ENCODE measurements at places on chromosomes 2 and 18.

GRCh38 chr2:54895730-54896129 lies 154.5 kb downstream of the RTN4 start:
- no peak overlapping the region for H3K27ac ChIP-seq
- DNase-seq: no peak
- H3K27me3 ChIP-seq: no peaks in the 10 kb centered on the region
- H3K4me3 ChIP-seq: no peak overlapping the region
- H3K4me1 ChIP-seq: no peaks in the 10 kb centered on the region

- no peak overlapping the region for H3K4me3 ChIP-seq
- DNase-seq: no peak
- no peak overlapping the region for H3K27ac ChIP-seq
- no peaks in the 10 kb centered on the region for H3K27me3 ChIP-seq
- H3K4me1 ChIP-seq: no peaks in the 10 kb centered on the region
- H3K36me3 ChIP-seq: no peaks in the 10 kb centered on the region
Observed at GRCh38 chr2:179071810-179072355, 21.9 kb upstream of the CCDC141 start.

DNA sequence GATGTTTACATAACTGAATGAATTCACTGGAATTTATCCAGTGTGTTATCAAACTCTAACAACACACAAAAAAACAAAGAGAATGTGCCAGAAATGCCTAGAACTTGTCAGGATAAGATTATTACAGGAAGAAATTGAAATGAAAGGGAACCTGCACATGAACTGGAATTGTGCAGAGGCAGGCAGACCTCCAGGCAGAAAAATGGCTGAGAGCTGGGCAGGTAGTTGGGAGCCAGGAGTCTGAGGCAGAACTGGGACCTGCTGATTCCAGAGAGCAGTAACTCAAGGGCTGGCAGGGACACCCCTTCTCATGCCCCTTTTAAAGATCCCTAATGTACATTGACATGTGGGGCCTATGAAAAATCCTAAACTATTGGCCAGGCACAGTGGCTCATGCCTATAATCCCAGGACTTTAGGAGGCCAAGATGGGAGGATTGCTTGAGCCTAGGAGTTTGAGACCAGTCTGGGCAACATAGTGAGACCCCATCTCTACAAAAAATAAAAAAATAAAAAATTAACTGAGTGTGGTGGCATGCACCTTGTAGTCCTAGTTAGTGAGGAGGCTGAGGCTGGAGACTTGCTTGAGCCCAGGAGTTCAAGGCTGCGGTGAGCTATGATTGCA lies 674 bp upstream of the SP110 start:
- H3K27ac ChIP-seq: peak overlapping the region; percentile 59
- peaks cover 10% of the 10 kb centered on the region for H3K36me3 ChIP-seq
- peaks cover 56% of the 10 kb centered on the region for H3K4me1 ChIP-seq
- no peaks in the 10 kb centered on the region for H3K27me3 ChIP-seq

GRCh38 chr2:191666732-191667131 lies 11.2 kb upstream of the NABP1 start:
- H3K27ac ChIP-seq: no peak overlapping the region
- H3K4me1 ChIP-seq: peaks cover 7% of the 10 kb centered on the region
- no peaks in the 10 kb centered on the region for H3K27me3 ChIP-seq
- no peak for DNase-seq
- no peaks in the 10 kb centered on the region for H3K36me3 ChIP-seq
- H3K4me3 ChIP-seq: no peak overlapping the region

- H3K27me3 ChIP-seq: no peaks in the 10 kb centered on the region
- no peaks in the 10 kb centered on the region for H3K36me3 ChIP-seq
- DNase-seq: no peak
- H3K4me3 ChIP-seq: no peak overlapping the region
Observed at GRCh38 chr2:17858064-17858463, 20.4 kb upstream of the KCNS3 start.

DNA sequence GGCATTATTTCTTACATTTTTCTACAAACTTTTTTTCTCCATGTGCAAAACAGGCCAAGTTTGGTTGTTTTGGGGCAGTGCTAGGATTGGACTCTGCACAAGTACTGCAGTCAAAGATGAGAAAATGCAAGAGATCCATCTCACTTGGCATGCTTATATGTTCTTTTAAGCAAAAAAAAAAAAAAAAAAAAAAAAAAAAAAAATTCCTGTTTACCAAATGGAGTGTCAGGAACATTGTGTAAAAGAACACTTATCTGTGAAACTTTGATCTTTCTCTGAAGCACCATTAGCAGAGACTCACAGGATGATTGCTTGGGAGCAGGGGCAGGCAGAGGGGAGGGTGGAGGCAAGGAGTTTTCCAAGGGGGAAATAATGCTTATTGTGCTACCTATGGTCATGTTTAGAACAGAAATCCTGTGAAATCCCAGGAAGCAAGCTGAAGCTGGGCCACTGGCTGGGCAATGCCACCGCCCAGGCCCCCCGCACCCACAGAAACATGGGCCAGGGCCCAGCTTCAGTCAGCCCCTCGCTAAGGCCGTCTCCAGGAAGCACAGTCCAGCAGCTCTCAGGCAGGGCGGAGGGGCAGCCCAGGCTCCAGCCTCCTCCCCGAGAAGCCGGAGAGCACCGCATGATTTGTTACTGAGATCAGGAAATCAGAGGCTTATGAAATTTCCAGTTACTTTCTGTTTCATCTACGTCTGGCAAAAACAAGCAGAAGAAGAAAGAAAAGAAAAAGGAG lies 229.4 kb downstream of the ZNF516 start:
- H3K36me3 ChIP-seq: no peaks in the 10 kb centered on the region
- H3K27me3 ChIP-seq: 0 out of 2 replicates have a peak, but pooled peaks cover 3% of the 10 kb centered on the region
- no peaks in the 10 kb centered on the region for H3K4me1 ChIP-seq
- DNase-seq: no peak
- no peak overlapping the region for H3K27ac ChIP-seq

- no peaks in the 10 kb centered on the region for H3K4me1 ChIP-seq
- H3K27me3 ChIP-seq: no peaks in the 10 kb centered on the region
- H3K4me3 ChIP-seq: no peak overlapping the region
- no peaks in the 10 kb centered on the region for H3K36me3 ChIP-seq
Observed at GRCh38 chr2:235218486-235218907, 266.7 kb downstream of the SH3BP4 start.

DNA sequence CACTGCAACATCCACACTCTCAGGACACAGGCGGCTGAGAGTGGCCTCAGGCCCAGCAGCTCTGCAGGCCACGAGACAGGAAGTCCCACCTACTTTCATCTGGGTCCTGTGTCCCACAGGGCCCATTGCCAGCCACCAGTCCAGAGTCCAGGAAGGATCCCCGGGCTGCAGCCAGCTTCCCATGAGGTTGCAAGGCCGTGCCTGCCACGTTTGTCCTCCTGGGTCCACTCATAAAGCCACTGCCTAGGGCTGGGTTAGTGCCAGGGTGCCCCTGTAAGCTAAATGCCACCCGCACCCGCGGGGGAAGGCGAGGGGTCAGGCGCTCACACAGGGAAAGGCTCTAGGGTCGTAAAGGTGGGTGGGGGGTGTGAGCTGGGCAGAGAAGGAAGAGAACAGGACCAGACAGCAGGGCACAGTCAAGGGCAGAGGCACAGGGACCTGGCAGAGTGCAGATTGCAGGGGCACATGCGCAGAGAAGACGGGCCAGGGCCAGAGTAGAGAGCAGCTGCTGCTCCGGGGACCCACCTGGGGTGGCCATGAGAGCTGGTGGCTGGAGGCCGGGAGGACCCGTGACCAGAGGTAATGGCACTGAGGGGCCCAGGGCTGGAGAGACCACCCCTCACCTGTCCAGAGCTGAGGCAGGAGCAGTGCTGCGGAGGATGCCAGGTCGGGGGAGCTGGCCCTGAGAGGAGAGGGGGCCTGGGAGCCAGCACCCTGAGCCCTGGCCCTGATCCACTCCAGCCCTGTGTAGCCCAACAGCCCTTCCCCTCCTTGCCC lies 8.0 kb downstream of the AGXT start:
- no peak overlapping the region for H3K4me3 ChIP-seq
- no peak overlapping the region for H3K27ac ChIP-seq
- H3K36me3 ChIP-seq: no peaks in the 10 kb centered on the region
- H3K27me3 ChIP-seq: no peaks in the 10 kb centered on the region
- H3K4me1 ChIP-seq: peaks cover 3% of the 10 kb centered on the region

GRCh38 chr18:48875942-48876511 lies 74.7 kb downstream of the SMAD7 start:
- DNase-seq: no peak
- H3K27me3 ChIP-seq: no peaks in the 10 kb centered on the region
- no peak overlapping the region for H3K27ac ChIP-seq
- no peaks in the 10 kb centered on the region for H3K4me1 ChIP-seq

DNA sequence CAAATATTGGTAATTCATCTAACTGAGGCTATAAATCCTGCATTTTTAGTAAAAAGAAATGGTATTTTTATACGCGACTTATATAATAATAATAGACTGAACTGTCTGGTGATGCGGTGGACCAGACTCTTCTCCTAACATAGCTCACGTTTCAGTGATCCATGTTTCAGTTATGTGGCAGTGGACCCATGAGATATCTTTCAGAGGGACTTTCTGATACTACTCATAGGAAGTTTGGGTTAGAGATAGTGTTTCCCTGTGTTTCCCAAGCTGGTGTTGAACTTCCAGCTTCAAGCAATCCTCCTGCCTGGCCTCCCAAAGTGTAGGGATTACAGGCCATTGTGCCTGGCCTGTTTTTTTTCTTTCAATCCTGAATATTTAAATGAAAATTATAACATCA lies 59.2 kb downstream of the KCTD1 start:
- no peak for DNase-seq
- no peak overlapping the region for H3K4me3 ChIP-seq
- H3K27ac ChIP-seq: no peak overlapping the region
- H3K36me3 ChIP-seq: no peaks in the 10 kb centered on the region
- H3K27me3 ChIP-seq: no peaks in the 10 kb centered on the region

DNA sequence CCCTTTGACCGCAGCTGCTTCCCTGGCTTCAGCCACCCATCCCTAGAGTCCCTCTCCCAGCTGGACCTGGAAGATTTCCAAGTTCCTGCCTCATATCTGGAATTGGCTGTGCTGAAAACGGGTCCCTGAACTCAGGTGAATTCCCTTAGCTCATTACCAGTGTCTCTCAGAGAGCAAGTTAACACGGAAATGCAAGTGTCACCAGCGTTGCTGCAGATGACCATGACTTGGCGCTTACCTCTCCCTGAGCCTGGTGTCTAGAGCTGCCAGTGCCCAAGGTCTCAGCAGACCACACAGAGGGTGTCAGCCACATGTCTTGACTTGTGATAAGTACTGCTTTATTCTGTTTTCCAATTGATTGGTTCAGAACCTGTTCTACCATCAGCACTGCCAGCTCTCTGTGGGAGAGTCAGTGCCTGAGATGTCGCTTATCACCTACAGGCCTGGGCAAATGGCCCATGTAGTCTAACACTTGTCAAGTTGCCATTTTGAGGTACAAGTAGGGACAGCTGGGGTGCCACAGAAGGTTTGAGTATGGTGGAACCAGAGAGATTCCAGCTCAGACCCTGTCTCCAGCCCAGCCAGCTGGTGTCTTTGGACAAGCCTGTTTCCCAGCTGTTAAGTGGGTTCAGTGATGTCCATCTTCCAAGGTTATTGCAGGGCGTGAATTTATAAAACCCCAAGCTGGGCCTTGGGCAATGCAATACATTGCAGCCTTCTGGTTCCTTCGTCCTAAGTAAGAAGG lies 48.7 kb downstream of the LYPD1 start:
- H3K36me3 ChIP-seq: no peaks in the 10 kb centered on the region
- DNase-seq: no peak
- no peaks in the 10 kb centered on the region for H3K27me3 ChIP-seq
- no peaks in the 10 kb centered on the region for H3K4me1 ChIP-seq
- no peak overlapping the region for H3K27ac ChIP-seq

DNA sequence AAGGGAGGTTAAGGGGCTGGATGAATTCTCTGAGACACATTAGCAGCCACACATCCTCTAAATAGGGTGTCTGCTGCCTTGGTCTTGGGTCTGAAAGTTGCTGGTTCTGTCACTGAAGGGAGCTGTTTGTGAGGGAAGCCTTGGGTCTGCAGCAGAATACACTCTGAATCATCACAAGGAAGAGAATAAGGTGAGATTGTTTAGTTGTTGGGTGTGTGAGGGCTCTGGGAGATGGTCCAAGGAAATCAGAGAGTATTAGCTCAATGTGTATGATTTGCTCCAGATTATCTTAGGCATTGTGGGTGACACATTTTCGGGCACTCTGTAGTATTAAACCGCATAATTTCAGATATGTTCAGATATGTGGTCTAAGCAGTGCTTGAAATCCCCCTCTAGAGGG lies 548.5 kb downstream of the SLC4A3 start:
- H3K27me3 ChIP-seq: no peaks in the 10 kb centered on the region
- H3K36me3 ChIP-seq: no peaks in the 10 kb centered on the region
- DNase-seq: no peak
- H3K4me1 ChIP-seq: no peaks in the 10 kb centered on the region

- H3K4me1 ChIP-seq: peaks cover 53% of the 10 kb centered on the region
- H3K27me3 ChIP-seq: no peaks in the 10 kb centered on the region
- 0 out of 2 replicates have a peak overlapping the region, but pooled peaks have one; percentile 56 for H3K27ac ChIP-seq
- no peak for DNase-seq
- H3K36me3 ChIP-seq: no peaks in the 10 kb centered on the region
Observed at GRCh38 chr2:45892757-45893156, 241.3 kb downstream of the PRKCE start.

GRCh38 chr2:217371781-217372213 lies 511.9 kb upstream of the TNP1 start:
- H3K27me3 ChIP-seq: no peaks in the 10 kb centered on the region
- H3K4me1 ChIP-seq: no peaks in the 10 kb centered on the region
- H3K27ac ChIP-seq: no peak overlapping the region
- H3K4me3 ChIP-seq: no peak overlapping the region
- H3K36me3 ChIP-seq: no peaks in the 10 kb centered on the region
- no peak for DNase-seq

GRCh38 chr18:31438402-31438801 lies 9.1 kb upstream of the DSG3 start:
- H3K27me3 ChIP-seq: no peaks in the 10 kb centered on the region
- peaks cover 13% of the 10 kb centered on the region for H3K4me1 ChIP-seq
- H3K36me3 ChIP-seq: no peaks in the 10 kb centered on the region
- no peak overlapping the region for H3K4me3 ChIP-seq
- H3K27ac ChIP-seq: no peak overlapping the region
- no peak for DNase-seq

GRCh38 chr2:241048949-241049343 lies 50.5 kb downstream of the SNED1 start:
- H3K27me3 ChIP-seq: no peaks in the 10 kb centered on the region
- H3K36me3 ChIP-seq: no peaks in the 10 kb centered on the region
- H3K4me1 ChIP-seq: peaks cover 3% of the 10 kb centered on the region
- H3K4me3 ChIP-seq: no peak overlapping the region

- H3K4me3 ChIP-seq: no peak overlapping the region
- H3K36me3 ChIP-seq: no peaks in the 10 kb centered on the region
- H3K4me1 ChIP-seq: no peaks in the 10 kb centered on the region
- DNase-seq: no peak
- H3K27me3 ChIP-seq: no peaks in the 10 kb centered on the region
Observed at GRCh38 chr2:171515672-171516298, 6.5 kb upstream of the CYBRD1 start.

Data from Karpas-422 (cell line).